ENCODE measurements at places on chromosomes 3 and 15.

DNA sequence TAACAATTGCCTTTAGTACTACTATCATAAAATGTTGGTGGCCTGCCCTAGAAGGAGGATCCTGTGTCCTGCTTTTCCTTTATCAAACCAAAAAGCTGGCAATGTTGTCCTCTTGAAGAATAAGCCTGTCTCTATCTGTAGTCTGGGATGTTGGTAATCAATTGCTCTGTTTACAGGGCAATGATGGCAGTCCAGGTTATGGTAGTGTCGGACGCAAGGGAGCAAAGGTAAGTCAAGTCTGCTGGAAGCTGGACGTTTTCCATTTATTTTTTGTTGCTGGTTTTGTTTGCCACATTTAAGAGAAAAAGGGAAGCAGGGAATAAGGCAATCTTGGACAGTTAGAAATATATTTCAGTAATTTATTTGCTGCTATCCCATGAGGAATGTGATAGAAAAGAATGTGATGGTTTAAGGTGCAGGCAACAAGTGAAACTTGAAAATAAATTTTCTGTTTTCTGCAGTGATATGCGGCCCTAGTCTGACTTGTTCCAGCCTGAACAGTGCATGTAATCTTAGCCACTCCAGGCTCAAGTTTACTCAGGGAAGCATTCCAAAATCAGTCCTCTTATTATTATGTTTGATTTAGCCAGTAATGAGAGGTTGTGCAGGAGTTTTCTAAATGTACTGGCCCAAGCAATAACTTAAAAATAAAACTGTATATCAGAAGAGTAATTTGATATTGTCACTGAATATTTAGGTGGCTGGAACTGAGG is 110.3 kb downstream of the COL6A6 start:
- no peak for DNase-seq

GRCh38 chr3:162141272-162141791 is 644.7 kb downstream of the OTOL1 start:
- DNase-seq = no peak

- no peak for DNase-seq
Measured at GRCh38 chr3:132405609-132406299, 11.5 kb upstream of the DNAJC13 start.

GRCh38 chr3:2356298-2356950 is 257.8 kb downstream of the CNTN4 start:
- DNase-seq = no peak

- DNase-seq = no peak
Measured at GRCh38 chr3:16496408-16497222, 16.9 kb downstream of the RFTN1 start.

GRCh38 chr3:195859846-195860411 is 48.2 kb upstream of the MUC4 start:
- no peak for DNase-seq

- no peak for DNase-seq
Measured at GRCh38 chr3:124972457-124972856, 37.9 kb upstream of the MUC13 start.

DNA sequence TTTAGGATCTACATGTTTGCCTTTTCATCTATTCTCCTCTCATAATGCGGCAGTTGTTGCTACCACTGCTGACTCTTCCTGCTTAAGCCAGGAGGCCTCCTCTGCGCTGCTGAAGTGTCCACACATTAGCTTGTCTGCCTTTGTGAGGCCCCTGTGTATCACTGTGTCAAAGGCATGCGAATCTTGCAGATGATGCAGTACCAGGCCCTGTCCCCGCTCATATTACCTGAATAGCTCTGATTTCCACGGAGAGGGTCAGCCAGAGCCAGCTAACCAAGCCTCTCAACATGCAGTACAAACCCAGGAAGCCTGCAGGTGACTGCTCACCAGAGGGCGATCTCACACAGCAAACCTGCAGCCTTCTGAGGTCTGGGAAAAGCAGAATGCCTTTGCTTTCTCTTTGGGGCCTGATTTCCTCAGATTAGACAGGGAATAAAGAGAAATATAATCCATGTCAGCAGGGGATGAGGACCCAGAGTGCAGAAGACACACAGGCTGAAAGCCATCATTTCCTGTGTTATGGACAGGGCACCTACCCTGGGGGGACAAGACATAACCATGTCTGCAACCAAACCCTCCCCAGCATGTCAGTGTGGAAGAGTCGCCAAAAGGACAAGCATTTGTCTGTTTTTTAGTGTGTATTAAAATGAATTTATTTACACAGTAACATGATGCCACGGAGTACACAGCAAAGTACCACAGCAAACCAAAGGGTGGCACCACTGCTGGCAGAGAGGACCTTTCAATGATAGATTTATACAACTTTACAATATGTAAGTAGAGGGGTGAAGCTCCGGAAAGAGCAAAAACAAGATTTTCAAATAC is 36.8 kb upstream of the TSPAN3 start:
- DNase-seq = no peak

GRCh38 chr15:39710681-39711080 is 72.0 kb downstream of the FSIP1 start:
- DNase-seq = no peak

GRCh38 chr15:57061696-57062095 is 143.3 kb downstream of the TCF12 start:
- no peak for DNase-seq

DNA sequence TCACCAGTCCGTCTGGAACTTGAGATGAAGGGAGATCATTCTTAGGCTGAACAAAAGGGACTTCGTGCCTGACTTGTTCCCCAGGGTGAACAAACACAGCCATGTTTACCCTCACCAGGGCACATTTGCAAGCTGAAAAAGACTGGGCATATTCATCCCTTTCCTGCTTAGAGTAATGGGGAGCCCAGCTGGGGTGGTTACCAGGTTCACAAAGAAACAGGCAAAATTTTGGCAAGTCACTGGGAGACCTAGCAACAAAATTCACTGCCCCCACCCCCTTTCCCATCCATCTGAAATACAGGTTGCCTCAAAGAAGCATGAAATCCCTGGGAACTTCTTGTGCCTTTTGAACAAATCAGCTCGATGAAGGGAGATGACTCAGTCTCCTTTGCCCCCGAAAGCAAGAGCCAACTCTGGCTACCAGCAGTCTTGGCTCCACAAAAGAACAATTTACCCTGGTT is 775.0 kb downstream of the SQOR start:
- DNase-seq = no peak

DNA sequence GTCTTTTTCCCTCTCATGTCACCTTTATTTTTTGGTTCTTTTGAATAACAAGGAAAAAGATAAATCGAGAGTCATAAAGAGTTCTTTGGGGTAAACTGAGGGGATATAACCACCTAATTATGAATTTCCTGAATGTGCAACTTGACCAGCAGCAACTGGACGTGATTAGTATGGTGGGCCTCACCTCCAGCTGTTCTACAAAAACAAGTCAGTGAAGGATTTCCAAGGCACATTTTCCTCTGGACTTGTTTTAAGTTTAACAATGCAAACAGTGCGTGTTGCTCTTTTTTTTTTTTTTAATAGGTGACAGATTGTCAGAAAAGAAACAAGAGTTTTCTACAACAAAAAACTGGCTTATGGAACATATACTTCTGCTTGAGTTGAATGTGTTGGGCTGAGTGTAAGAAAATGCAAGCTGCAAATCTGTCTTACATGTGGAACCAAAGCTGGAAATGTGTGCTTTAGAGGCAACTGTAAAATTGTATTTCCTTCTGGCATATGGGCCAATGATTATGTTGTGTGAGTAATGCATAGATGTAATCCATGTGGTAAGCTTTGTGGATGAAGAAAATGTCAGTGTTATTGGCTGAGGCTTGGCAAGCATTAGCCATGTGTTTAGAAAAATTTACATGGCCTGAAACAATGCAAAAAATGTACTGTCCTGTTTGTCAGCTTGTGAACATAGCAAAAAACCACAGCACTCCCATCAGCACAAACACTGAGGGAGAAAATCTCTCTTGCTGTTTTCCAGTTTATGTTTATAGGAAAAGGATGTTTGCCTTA is 44.5 kb upstream of the FNDC3B start:
- no peak for DNase-seq

DNA sequence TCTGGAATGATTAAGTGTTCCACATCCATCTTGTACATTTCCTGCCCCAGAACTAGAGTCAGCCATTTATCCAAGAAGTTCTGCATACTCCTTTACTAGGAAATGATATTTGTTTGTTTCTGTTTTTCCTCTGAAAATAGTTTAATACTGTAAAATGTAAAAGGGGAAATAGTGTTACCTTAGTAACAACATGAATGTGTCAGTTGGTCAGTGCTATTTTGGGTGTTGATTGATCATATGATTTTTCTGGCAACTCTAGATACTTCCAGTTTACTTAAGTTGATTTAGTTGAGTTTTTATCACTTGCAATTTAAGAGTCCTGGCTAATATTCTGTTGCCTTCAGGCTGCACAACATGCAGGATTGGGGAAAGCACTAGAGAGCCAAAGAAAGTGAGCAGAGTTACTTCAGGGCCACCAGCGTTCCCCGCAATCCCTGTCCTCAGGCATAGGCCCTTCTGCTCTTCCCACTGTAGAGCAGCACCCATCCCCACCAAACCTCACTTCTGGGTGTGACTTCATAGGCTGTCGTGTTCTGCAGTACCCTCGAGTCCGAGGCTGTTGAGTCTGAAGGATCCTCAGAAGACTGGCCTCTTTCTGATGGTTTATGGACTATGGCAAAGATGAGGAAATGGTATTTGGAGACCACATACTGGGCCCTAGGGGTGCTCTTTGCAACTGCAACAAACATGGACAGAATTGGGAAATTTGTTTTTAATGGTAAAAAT is 69.0 kb downstream of the CHD2 start:
- DNase-seq = no peak

DNA sequence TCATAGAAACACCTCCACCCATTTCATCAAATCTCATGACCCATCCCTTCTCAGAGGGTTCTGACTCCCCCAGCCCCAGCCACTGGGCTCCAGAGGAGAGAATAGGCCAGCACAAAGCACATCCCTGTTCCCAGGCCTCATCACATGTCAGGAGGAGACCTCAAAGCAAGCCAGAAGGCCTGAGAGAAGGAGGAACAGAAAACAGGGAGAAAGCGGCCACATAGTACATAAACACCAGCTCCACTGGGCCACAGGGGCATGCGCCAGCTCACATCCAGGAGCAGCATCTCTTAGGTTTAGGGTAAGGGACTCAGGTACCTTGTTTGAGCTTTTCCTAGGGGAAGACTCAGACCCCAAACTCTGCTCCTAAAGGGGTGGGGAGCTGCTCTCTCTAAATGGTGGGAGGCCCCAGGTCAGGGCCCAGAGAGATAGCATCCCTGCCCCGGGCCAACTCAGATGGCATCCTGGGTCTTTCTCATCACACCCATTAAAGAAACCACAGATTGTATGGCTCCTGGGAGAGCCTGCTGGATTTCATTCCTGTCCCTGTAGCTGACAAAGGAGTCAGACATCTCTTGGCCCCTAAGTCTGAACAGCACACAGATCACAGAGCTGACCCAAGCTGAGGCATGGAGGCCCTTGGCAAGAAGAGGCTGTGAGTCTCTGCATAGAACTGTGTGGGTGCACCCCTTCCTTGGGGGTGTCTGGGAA is 2.5 kb downstream of the SHF start:
- DNase-seq = no peak

DNA sequence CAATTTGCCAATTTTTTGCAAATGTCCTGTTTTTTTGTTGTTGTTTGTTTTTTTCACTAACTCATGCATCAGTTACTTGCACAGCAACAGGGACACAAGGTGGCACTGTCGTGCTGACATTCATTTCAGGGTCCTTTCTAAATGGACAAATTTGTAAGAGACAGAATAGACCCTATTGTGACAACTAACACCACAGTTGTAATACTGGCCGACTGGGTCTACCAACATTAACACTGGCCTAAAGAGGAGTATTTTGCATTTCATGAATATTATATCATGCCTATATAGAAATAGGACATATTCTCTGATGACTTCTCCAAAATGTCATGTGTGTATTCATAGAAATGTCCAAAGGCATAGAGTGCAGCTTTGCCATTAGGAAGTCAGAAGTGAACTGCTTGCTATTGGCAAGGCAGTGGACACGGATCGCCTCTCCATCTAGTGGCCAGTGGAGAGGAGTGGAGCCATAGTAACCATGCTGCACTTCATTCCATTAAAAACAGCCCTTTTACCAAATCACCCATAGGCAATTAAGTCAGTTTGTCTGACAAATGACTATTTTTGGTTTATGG is 54.8 kb downstream of the ZBTB20 start:
- peak; percentile 21 for DNase-seq

DNA sequence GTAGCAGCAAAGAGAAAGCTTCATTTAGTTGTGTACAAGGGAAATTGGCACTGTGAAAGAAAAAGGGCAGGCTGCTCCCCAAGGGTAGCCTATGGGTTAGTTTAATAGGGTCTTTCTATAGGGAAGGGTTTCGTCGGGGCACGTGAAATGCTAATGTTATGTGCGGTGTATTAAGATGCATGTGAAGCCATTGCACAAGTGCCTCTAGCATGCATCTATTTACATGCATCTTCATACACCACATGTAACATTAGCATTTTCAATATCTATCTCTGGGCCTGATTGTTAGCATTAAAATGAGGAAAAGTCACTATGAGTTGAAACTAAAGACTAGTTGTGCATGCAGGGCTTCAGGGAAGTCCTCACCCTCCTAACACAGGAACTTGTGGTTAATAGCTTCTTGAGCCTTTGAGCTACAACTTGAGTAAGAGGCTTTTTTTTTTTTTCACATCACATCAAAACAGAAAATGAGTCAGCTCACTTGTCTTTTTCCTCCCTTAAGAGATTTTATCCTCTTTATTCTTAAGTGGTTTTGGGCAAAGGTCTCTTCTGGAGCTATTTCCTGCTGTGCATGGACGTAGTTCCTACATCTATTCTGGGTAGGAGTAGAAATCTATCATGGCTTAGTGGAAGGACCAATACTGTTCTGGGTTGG is 613.4 kb downstream of the ZPLD1 start:
- DNase-seq = no peak

DNA sequence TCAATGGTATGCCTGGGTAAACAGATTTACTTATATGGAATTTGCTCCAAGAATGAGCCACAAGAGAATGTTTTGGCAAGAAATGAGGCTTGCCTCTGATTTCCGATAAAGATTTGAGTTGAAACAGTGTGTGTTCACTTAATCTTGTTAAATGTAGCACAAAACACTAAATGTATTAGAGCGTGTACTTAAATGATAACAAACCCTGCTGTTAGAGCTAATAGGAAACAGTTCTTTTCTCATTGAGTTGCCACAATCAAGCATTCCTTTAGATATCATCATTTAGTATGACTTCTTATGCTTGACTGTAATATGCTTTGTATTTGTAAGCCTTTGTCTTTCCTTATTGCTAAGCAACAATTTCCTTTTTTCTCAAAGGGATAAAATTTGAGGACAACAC is 353.6 kb upstream of the ZNF717 start:
- DNase-seq = no peak

GRCh38 chr3:53346514-53346913 is 829 bp downstream of the DCP1A start:
- DNase-seq = no peak

- DNase-seq = no peak
Measured at GRCh38 chr3:13690636-13691035, 141.7 kb downstream of the FBLN2 start.

- DNase-seq = no peak
Measured at GRCh38 chr3:127037418-127037841, 54.5 kb downstream of the PLXNA1 start.

- no peak for DNase-seq
Measured at GRCh38 chr3:127147291-127147885, 45.5 kb upstream of the PRR23E start.

GRCh38 chr15:38624244-38625205 is 59.9 kb upstream of the RASGRP1 start:
- no peak for DNase-seq

Data from stimulated activated CD4-positive, alpha-beta T cell treated with anti-CD3 and anti-CD28 coated beads, Interleukin-1b, Interleukin-23, amount 100 ng/mL, for 1 hour (primary cell).